ENCODE measurements at places on chromosomes 1 and 21. TPM values are rescaled to one million over a fixed set of nuclear protein-coding genes. Genes with fewer than 3 reads are reported as not detected.

DNA sequence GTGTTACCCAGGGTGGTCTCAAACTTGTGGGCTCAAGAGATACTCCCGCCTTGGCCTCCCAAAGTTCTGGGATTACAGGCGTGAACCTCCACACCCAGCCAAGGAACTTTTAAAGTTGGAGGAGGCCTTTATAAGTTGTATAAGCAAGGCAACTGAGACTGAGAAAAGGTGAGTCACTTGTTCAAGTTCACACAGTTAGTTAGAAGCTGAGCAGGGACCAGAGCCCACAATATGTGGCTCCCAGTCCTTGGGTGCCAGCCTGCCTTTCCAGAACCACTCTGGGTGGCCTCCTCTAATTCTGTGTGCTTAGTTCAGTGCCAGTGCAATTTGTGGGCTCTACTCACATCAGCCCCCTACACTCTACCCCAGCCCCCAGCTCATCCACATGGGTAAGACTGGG, 3.7 kb downstream of the RAB25 start:
- no peaks in the 10 kb centered on the region for H3K36me3 ChIP-seq
- no peak for DNase-seq
- H3K4me1 ChIP-seq = peaks cover 3% of the 10 kb centered on the region
- no peak overlapping the region for H3K27ac ChIP-seq
- H3K4me3 ChIP-seq = no peak overlapping the region
- no peaks in the 10 kb centered on the region for H3K27me3 ChIP-seq

GRCh38 chr1:84876353-84876752, 16.7 kb downstream of the LPAR3 start:
- H3K27me3 ChIP-seq = no peaks in the 10 kb centered on the region
- no peaks in the 10 kb centered on the region for H3K4me1 ChIP-seq
- no peak overlapping the region for H3K27ac ChIP-seq
- no peaks in the 10 kb centered on the region for H3K36me3 ChIP-seq

- DNase-seq = no peak
- H3K27me3 ChIP-seq = no peaks in the 10 kb centered on the region
- H3K27ac ChIP-seq = no peak overlapping the region
- no peaks in the 10 kb centered on the region for H3K4me1 ChIP-seq
These were observed 332.7 kb downstream of the NEGR1 start for GRCh38 chr1:71949681-71950080.

DNA sequence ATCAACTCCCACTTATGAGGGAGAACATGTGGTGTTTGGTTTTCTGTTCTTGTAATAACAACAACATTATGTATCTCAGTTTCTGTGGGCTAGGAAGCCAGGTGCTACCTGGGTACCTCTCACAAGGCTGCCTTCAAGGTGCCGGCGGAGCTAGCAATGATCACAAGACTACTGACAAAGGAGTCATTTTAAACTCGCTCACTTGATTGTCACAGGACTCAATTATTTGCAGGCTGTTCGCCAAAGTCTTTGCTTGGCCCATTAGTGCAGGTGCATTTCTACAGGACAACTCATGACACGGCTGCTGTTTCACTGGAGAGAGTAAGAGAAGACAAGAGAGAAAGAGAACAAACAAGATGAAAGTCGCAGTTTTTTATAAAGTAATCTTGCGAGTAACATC, 1237.4 kb upstream of the TMPRSS15 start:
- no peaks in the 10 kb centered on the region for H3K4me1 ChIP-seq
- H3K27me3 ChIP-seq = no peaks in the 10 kb centered on the region
- H3K27ac ChIP-seq = no peak overlapping the region

GRCh38 chr1:109134423-109134822, 20.5 kb downstream of the ELAPOR1 start:
- H3K27me3 ChIP-seq = no peaks in the 10 kb centered on the region
- peak; percentile 28 for DNase-seq
- H3K27ac ChIP-seq = no peak overlapping the region

Gene RGSL1
- total RNA-seq = not detected

- H3K4me3 ChIP-seq = no peak overlapping the region
- no peak overlapping the region for H3K27ac ChIP-seq
- DNase-seq = peak; percentile 36
- peaks cover 11% of the 10 kb centered on the region for H3K4me1 ChIP-seq
These were observed 55.8 kb upstream of the DNAH14 start for GRCh38 chr1:224873434-224874369.

DNA sequence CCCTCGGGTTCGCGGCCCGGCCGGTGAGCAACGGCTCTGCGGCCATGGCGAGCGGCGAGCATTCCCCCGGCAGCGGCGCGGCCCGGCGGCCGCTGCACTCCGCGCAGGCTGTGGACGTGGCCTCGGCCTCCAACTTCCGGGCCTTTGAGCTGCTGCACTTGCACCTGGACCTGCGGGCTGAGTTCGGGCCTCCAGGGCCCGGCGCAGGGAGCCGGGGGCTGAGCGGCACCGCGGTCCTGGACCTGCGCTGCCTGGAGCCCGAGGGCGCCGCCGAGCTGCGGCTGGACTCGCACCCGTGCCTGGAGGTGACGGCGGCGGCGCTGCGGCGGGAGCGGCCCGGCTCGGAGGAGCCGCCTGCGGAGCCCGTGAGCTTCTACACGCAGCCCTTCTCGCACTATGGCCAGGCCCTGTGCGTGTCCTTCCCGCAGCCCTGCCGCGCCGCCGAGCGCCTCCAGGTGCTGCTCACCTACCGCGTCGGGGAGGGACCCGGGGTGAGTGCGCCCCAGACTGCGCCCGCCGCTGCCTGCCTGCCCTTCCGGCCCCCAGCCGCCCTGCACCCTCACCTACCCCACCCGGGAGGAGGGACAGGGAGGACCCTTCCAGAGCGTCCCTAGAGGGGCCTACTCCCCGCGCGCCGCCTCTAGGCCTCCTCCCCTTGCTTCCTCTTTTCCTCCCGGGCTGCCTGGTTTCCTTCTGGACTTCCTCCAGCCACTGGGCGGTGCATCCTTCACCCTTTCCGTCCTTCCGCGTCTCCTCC, at the start of gene RNPEP:
RNPEP (plus strand) TSS at position 26 of the 757 bp plus-strand sequence; CDS start at position 45, 19 bp downstream.
- no peaks in the 10 kb centered on the region for H3K4me1 ChIP-seq
- no peaks in the 10 kb centered on the region for H3K27me3 ChIP-seq
- peak; percentile 82 for DNase-seq
- peak within 1 kb of the TSS; percentile 85 for H3K4me3 ChIP-seq

GRCh38 chr1:214367841-214368240, 86.9 kb downstream of the SMYD2 start:
- peaks cover 8% of the 10 kb centered on the region for H3K36me3 ChIP-seq
- no peaks in the 10 kb centered on the region for H3K4me1 ChIP-seq
- no peak overlapping the region for H3K4me3 ChIP-seq
- no peak overlapping the region for H3K27ac ChIP-seq
- DNase-seq = no peak

DNA sequence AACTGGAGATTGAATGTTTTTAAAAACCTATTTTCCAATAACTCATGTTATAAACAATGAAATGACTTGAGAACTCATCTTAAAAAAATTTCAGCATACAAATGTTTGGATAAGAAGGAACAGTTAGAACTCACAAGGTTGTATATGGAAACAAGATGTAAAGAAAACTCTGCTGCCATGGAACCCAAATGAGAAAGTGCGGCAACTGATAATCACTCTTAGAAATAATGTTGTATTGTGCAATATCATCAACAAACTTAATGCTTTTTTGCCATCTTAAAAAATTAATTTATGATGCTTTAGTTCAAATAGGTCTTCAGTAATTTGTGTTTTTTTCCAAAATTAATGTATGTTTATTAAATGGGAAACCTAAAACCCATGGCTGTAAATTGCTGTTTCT, 461.1 kb upstream of the NCAM2 start:
- H3K27me3 ChIP-seq = no peaks in the 10 kb centered on the region
- peak; percentile 29 for DNase-seq
- no peak overlapping the region for H3K27ac ChIP-seq
- H3K36me3 ChIP-seq = no peaks in the 10 kb centered on the region

GRCh38 chr1:159937054-159937750, 8.2 kb downstream of the IGSF9 start:
- no peaks in the 10 kb centered on the region for H3K36me3 ChIP-seq
- no peak for DNase-seq
- no peaks in the 10 kb centered on the region for H3K27me3 ChIP-seq

DNA sequence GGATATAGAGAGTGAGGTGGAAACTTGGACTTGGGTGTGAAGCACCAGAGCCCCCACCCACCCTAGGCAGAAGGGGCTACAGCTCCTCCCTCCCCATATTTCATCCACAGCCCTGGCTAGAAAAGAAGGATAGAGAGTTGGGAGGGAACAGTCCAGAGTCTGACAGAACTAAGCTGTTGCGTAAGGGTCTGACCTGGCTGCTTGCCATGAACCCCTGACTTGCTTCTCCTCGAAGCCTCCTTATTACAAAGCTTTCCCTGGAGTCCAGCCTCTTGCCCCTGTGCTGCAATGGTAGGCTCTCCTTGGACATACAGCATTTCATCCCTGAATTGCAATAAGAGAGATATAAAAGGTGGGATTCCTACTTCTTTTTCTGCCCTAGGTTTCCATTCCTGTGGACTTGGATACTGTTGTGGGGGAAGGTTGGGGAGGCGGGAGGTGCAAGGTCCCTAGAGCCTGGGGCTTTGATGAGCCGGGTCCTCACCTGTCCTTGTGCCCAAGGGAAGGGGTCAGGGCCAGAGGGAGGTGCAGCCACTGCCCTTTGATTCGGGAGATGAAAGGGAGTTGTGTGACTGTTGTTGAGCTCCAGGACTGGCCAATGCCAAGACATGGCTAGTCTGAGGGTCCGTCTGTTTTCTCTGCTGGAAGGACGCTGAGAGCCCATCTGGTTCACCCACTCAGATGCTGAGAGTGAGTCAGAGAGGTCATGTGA, 2.7 kb downstream of the RHBG start:
- peaks cover 19% of the 10 kb centered on the region for H3K4me1 ChIP-seq
- H3K36me3 ChIP-seq = no peaks in the 10 kb centered on the region
- DNase-seq = peak; percentile 87
- no peaks in the 10 kb centered on the region for H3K27me3 ChIP-seq
